ENCODE measurements at places on chromosomes 7 and 10. TPM values are rescaled to one million over a fixed set of nuclear protein-coding genes. Genes with fewer than 3 reads are reported as not detected.

The GPR15LG gene
- total RNA-seq = not detected

The PLAC9 gene
- 24.6 TPM for total RNA-seq

The VPS37D gene
- 4.2 TPM for total RNA-seq

The GRID2IP gene
- total RNA-seq = not detected

The ATOH7 gene
- not detected for total RNA-seq

The PLA2G12B gene
- total RNA-seq = not detected

The CYP3A7 gene
- not detected for total RNA-seq

The SPDYE2B gene
- 0.12 TPM for total RNA-seq

The DNAH11 gene
- 0.59 TPM for total RNA-seq

The SORBS1 gene
- 0.23 TPM for total RNA-seq

The EPHA1 gene
- total RNA-seq = not detected

The FKBP6 gene
- not detected for total RNA-seq

All from smooth muscle cell of the coronary artery (primary cell).